ENCODE measurements at places on chromosomes 3 and 15.

GRCh38 chr15:73751511-73751898, 1.6 kb downstream of the INSYN1 start:
- peaks cover 2% of the 10 kb centered on the region for H3K4me1 ChIP-seq
- no peak overlapping the region for H3K27ac ChIP-seq
- no peak overlapping the region for H3K4me3 ChIP-seq
- peaks cover 58% of the 10 kb centered on the region for H3K27me3 ChIP-seq

DNA sequence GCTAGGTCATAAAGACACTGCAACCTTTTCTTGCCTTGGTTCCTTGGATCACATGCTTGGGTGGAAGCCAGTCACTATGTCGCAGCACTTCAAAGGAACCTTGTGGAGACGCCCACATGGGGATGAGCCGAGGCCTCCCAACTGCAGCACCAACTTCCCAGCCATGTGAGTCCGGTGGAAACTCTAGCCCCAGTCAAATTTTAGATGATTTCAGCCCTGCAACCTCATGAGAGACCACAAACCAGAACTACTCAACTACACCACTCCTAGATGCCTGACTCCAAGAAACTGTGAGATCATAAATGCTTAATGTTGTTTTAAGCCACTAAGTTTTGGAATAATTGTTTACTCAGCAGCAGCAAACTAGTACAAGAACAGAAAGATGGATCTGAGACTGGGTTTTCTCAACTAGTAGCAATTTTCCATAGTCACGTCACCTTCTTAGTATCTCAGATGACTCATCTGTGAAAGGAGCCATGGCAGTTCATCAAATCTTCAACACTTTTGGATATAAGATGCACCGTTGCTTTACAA, 86.5 kb downstream of the MB21D2 start:
- peaks cover 15% of the 10 kb centered on the region for H3K4me1 ChIP-seq
- H3K36me3 ChIP-seq = peaks cover 8% of the 10 kb centered on the region
- H3K27me3 ChIP-seq = no peaks in the 10 kb centered on the region
- DNase-seq = no peak

- DNase-seq = no peak
- H3K36me3 ChIP-seq = no peaks in the 10 kb centered on the region
- no peak overlapping the region for H3K27ac ChIP-seq
- H3K27me3 ChIP-seq = peaks cover 18% of the 10 kb centered on the region
- H3K4me3 ChIP-seq = no peak overlapping the region
Observed at GRCh38 chr15:94639701-94640100, 408.3 kb downstream of the MCTP2 start.

- H3K27ac ChIP-seq = no peak overlapping the region
- H3K4me1 ChIP-seq = no peaks in the 10 kb centered on the region
- H3K4me3 ChIP-seq = no peak overlapping the region
- H3K27me3 ChIP-seq = peaks cover 4% of the 10 kb centered on the region
Observed at GRCh38 chr3:190026154-190026553, 94.5 kb downstream of the P3H2 start.

GRCh38 chr3:56862352-56863062, 60.8 kb upstream of the ARHGEF3 start:
- H3K27ac ChIP-seq = no peak overlapping the region
- no peaks in the 10 kb centered on the region for H3K27me3 ChIP-seq
- H3K36me3 ChIP-seq = peaks cover 25% of the 10 kb centered on the region
- H3K4me1 ChIP-seq = peaks cover 48% of the 10 kb centered on the region

DNA sequence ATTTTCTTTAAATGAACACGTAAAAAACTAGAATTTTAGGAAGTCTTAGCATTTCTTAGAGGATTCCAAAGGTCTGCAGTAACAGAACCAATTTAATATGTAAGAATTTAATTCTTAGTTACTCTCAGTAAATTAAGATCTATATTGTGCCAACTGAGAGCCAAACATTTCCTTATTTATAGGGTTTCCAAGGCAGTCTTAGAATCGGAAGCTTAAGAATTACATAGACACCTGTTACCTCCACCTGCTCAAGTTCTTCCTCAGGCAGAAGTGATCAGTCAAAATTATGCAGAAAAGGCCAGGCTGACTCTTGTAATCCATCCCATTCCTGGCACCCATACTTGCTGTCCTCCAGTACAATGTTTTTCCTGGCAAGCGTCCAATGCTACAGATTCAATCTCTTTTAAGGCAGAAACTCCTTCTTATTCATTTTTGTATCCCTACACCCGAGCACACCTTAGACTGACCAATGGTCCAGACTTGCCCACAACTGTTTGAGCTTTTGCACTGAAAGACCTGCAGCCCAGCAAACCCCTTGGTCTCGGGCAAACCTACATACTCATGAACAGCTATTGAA, 64.3 kb downstream of the NCEH1 start:
- peaks cover 7% of the 10 kb centered on the region for H3K36me3 ChIP-seq
- DNase-seq = no peak
- H3K27ac ChIP-seq = no peak overlapping the region
- H3K27me3 ChIP-seq = no peaks in the 10 kb centered on the region

DNA sequence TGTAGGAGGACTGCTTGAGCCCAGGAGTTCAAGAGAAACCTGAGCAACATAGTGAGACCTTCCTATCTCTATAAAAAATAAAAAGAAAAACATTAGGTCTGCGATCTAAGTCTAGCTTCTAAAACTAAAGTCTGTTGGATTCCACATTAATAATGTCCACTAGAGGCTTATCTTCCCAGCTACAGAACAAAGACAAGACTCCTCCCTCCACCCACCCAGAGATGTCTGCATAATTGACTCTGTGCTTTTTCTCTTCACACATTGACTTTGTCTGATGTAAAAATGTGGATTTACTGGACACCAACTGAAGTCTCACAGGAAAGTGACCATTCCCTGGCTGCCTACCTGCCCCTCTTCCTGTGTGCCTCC, 91.8 kb downstream of the ATP10A start:
- H3K27ac ChIP-seq = no peak overlapping the region
- H3K27me3 ChIP-seq = no peaks in the 10 kb centered on the region
- no peak overlapping the region for H3K4me3 ChIP-seq
- no peak for DNase-seq

DNA sequence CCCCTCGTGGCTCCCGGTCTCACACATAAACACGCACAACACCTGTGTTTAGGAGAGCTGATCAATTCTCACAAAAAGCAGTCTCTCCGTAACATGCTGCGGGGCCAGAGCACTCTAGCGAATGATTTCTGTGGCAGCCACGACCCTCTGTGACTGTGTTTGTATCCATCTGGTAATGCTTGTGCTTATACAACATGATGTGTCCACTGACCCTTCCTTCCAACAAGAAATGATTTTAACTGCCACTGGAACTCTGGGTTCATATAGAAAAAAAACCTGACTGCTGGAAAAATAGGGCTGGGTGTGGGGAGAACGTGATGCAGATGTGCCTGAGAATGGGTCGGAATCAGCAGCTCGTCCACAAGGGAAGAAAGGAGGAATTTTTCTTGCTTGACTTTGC, 410.2 kb downstream of the GAP43 start:
- H3K36me3 ChIP-seq = no peaks in the 10 kb centered on the region
- no peak overlapping the region for H3K4me3 ChIP-seq
- H3K4me1 ChIP-seq = no peaks in the 10 kb centered on the region
- no peaks in the 10 kb centered on the region for H3K27me3 ChIP-seq

DNA sequence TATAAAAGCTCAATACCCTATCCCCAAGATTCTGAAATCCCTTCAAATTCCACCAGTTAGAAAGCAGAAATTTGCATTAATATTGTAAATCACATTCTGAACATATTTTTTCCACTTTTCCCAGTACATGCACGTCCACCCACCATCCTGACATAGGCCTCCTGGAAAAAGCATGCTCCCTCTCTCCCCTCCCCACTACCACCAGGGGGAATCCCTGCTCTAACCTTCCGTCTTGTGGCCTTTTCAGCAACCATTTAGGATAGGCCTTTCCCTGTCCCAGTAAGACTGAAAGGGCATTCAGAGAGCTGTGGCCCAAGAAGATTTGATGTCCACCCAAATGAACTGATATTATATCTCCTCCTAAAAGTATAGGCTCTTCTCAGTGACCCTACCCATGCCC, 182.1 kb downstream of the ARRDC4 start:
- peaks cover 13% of the 10 kb centered on the region for H3K27me3 ChIP-seq
- H3K4me3 ChIP-seq = no peak overlapping the region
- no peak overlapping the region for H3K27ac ChIP-seq
- no peaks in the 10 kb centered on the region for H3K36me3 ChIP-seq

DNA sequence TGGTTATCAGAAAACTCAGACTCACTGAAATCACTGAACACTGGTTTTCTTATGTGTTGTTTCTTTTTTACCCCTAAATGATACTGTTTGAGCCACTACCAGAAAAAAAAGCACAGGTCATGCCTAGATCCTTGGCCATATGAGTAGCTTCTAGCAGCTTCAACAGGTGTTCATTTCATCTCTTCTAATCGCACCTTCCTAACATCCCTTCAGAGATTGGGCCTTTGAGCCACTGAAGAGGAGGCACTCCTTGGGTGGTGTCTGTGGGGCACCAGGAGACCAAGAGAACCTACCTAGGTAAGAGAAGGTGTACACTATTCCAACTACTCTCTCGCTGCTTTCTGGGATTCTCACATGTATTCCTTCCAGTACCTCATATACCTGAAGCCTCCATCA, 2.5 kb downstream of the HEG1 start:
- DNase-seq = no peak
- no peaks in the 10 kb centered on the region for H3K27me3 ChIP-seq
- H3K4me1 ChIP-seq = peaks cover 55% of the 10 kb centered on the region
- peak overlapping the region; percentile 97 for H3K4me3 ChIP-seq
- H3K27ac ChIP-seq = peak overlapping the region; percentile 96
- H3K36me3 ChIP-seq = peaks cover 27% of the 10 kb centered on the region

- H3K4me1 ChIP-seq = no peaks in the 10 kb centered on the region
- no peak for DNase-seq
- H3K36me3 ChIP-seq = no peaks in the 10 kb centered on the region
- H3K27me3 ChIP-seq = no peaks in the 10 kb centered on the region
- H3K4me3 ChIP-seq = no peak overlapping the region
Observed at GRCh38 chr3:76661527-76662250, 378.2 kb upstream of the ROBO2 start.

- H3K36me3 ChIP-seq = peaks cover 14% of the 10 kb centered on the region
- peak; percentile 60 for DNase-seq
- H3K27me3 ChIP-seq = no peaks in the 10 kb centered on the region
- peaks cover 34% of the 10 kb centered on the region for H3K4me1 ChIP-seq
- peak overlapping the region; percentile 90 for H3K4me3 ChIP-seq
Observed at GRCh38 chr3:183698318-183698751, 738 bp downstream of the YEATS2 start.

DNA sequence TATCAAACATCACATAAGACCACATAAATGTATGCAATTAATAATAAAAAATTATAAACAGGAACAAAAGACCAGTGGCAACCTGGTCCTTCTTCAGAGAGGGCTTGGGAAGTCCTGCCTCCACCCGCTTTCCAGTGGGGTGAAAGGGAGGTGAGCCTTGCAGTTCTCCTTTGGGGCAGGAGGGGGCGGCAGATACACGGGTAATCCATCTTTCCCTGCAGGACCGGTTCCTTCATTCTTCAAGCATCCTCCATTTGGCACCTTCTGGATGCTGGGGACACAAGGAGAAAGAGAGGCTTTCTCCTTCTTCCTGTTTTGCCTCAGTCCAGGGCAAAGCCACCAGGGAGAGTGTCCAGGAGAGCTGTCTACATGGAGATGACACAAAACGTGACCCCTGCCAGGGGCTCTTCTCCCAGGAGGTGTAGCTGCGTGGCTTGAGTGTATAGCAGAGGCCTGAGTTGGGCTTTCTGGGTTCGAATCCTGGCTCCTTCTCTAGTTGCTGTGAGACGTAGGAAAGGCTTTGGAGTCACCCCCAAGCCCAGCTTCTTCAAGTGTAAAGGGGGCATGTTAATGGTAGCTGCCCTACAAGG, 23.2 kb downstream of the RPLP1 start:
- peaks cover 51% of the 10 kb centered on the region for H3K27me3 ChIP-seq
- H3K36me3 ChIP-seq = no peaks in the 10 kb centered on the region
- H3K27ac ChIP-seq = no peak overlapping the region
- DNase-seq = peak; percentile 76

Measured in activated naive CD8-positive, alpha-beta T cell treated with anti-CD3 and anti-CD28 coated beads, Interleukin-2, amount 10 ng/mL, durations not matched to agents 7 days and 5 days (primary cell).